ENCODE measurements at places on chromosomes 5 and 9.

- DNase-seq = no peak
Measured at GRCh38 chr9:134833294-134833880, 47.2 kb upstream of the FCN2 start.

GRCh38 chr9:104948277-104948676, 20.3 kb upstream of the ABCA1 start:
- no peak for DNase-seq

DNA sequence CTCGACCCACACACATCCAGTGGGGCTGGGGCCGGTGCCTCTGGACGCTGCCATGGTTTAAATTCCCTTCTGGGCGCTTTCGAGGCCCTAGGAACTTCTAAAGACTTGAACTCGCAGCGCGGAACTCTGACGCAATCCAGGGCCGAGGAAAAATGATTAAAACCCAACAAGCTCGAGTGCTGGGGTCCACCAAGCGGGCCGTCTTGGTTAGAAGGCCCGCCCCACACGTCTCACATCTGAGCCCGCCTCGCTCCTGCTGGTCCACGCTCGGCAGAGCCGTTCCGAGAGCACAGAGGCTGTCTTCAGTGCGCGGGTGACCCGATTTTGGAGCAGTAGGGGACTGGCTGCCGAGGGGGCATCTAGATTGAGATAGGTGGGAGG, 1.5 kb downstream of the CRHBP start:
- DNase-seq = no peak

DNA sequence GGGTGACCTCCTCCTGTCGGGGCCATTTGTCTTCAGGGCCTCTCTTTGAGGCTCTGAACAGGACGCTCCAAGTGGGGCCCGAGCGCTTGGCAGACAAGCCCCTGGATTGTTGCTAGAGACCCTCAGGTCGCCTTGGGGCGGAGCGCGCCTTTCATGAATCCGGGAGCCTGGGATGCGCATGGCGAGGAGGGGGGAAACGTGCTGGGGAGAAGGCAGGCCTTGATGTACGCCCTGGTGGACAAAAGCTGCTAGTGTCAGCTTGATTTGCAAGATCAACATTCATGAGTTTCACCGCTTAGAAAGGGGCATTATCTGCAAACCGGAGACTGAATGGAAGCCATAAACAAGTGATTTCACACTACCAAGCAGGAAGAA, 226.3 kb downstream of the SMARCA2 start:
- DNase-seq = peak; percentile 57

- DNase-seq = peak; percentile 79
Measured at GRCh38 chr9:94002316-94003140, 47.4 kb upstream of the BARX1 start.

- DNase-seq = peak; percentile 75
Measured at GRCh38 chr5:77563475-77563874, 71.4 kb upstream of the WDR41 start.

- DNase-seq = peak; percentile 1
Measured at GRCh38 chr5:150461231-150461630, 11.7 kb upstream of the RPS14 start.

- DNase-seq = no peak
Measured at GRCh38 chr5:35031276-35031675, 16.5 kb downstream of the AGXT2 start.

- no peak for DNase-seq
Measured at GRCh38 chr9:555493-555892, 286.0 kb upstream of the DMRT1 start.

DNA sequence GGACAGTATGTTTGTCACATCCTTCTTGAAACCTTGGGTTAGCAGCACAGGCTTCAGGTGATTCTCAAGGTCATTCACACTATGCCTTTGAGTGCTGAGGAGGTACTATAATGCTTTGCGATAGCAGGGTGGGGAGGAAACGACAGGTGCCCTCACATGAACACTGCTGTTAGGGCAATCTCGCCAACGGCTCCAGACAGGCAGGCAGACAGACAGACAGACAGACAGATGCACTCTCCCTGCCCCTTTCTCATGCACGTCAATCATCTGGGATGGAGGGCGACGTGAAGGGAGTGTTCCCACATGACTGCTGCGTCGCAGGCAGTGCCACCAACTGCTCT, 82.9 kb downstream of the RAPGEF1 start:
- no peak for DNase-seq

GRCh38 chr9:69542058-69542457, 130.1 kb downstream of the APBA1 start:
- peak; percentile 9 for DNase-seq

GRCh38 chr5:1527533-1528205, 3.9 kb upstream of the LPCAT1 start:
- DNase-seq = no peak

DNA sequence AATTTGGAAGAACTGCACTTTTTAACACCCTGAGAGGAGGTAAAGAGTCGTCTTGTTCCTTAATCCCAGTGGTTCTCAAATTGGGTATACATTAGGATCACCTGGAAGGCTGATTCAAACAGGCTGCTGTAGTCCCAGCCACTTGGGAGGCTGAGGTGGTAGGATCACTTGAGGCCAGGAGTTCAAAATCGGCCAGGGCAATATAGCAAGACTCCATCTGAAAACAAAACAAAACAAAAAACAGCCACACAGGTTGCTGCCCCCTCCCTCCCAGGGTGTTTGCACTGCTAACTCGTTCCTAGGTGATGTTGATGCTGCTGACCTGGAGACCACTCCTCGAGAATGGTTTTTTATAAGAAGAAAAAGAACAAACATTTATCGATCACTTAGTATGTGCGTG, 1.5 kb upstream of the TBC1D9B start:
- DNase-seq = no peak

DNA sequence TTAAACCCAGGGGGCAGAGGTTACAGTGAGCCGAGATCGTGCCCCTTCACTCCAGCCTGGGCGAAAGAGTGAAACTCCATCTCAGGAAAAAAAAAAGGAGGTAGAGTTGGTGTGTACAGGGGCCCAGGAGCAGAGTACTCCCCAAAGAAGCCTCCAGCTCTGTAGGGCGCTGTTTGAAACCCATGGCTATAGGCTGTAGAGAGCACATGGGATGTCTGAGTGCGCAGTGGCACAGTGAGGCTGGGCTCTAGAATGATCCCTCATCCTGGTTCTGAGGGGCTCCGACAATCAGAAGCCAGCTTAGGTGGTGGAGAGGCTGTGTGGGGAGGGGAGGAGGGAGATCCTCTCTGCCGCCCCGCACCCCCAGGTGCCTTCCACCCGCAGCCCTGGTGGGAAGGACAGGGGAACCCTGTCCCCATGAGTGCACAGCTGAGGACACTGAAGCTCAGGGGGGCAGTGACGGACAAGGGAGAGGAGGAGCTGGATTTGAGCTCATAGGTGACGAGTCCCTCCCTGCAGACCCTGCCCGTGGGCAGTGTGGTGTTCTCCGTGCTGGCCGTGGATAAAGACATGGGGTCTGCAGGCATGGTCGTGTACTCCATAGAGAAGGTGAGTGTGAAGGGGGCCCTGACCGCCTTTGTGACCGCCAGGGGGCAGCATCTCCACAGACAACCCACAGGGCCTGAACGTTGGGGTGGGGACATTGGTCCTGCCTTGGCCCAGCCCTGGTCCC, 24.6 kb downstream of the CDHR2 start:
- DNase-seq = peak; percentile 34

DNA sequence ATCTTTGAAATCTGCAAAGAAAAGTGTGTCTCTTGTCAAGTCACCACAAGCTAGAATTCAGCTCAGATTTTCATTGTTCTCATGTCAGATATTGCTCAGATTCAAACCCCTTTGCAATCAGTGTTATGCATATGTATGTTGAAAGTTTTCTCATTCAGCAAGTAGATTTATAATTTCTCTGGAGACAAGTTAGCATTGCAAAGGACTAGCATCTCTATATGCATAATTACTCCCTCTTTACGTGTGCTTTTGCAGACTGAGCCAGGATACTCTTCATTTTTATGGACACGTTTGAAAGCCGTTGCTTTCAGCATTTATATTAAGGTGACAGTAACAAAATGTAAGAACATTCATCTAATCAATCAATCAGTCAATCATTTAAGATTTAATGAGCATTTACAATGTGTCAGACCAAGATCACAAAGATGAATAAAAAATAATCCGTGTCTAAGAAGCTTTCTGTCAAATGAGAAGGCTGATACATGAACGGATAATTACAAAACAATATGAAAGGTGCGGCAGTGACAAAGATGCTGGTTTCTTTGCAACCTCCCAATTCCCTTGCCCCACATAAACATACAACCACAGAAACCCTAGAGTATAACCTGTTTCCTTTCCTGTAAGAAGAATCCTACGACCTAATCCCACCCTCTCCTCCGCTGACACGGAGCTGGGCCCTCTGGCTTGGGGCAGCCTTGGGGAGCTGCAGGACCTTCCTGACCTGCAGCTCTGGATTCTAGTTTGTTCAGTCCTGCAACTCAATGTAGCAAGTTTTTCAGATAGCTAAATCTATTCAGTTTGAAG, 14.9 kb downstream of the CFAP95 start:
- no peak for DNase-seq

- peak; percentile 57 for DNase-seq
Measured at GRCh38 chr5:68216245-68217046, 890 bp downstream of the PIK3R1 start.

DNA sequence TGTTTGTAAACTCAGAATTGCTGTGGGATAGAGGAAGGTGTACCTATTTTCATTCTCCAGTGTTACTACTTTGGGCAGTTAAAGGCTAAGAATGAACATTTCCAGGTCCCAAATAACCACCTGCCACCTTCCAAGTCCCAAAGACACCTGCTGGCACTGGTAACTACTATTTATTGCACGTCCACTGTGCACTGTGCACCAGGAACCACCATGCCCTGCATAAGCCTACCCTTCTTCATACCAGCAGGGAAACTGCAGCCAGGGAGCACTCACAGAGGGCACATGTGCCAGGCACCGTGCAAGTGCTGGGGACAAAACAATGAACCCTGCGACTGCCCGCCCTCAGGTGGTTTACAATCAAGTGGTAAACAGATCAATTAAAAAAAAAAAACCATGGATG, 34.9 kb downstream of the RAPGEF1 start:
- no peak for DNase-seq

- no peak for DNase-seq
Measured at GRCh38 chr5:116905885-116906284, 331.3 kb upstream of the SEMA6A start.

GRCh38 chr5:176432707-176433106, 15.5 kb upstream of the FAF2 start:
- DNase-seq = no peak

DNA sequence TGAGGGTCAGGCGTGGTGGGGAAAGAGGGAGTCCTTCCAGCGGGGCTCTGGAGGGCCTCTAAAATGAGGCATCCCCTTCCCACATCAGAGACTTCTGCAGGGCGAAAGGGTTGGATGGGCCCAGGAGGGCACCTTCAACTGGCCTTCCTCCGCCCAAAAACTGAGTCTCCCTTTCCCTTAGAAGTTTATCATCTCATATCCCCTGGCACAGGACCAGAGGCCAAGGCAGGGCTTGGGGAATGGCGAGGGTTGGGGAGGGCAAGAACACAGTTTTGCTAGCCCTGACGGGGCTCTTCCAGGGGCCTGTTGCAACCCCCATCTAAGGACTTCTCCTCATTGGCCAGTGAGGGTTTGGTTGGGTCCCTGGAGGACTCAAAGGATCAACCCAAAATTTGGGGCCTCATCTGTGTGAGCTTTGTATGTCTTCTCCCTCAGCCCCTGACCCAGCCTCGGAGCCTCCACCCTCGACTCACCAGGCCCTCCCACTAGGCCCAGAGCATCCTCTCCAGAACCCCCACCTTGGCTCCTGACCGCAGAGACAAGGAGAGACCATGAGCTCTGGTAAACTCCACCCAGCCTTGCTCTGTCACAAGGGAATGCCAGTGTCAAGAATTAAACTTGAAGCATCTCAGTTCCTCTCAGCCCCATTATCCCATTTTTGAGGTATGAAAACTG, 24.1 kb downstream of the AQP7 start:
- DNase-seq = no peak

DNA sequence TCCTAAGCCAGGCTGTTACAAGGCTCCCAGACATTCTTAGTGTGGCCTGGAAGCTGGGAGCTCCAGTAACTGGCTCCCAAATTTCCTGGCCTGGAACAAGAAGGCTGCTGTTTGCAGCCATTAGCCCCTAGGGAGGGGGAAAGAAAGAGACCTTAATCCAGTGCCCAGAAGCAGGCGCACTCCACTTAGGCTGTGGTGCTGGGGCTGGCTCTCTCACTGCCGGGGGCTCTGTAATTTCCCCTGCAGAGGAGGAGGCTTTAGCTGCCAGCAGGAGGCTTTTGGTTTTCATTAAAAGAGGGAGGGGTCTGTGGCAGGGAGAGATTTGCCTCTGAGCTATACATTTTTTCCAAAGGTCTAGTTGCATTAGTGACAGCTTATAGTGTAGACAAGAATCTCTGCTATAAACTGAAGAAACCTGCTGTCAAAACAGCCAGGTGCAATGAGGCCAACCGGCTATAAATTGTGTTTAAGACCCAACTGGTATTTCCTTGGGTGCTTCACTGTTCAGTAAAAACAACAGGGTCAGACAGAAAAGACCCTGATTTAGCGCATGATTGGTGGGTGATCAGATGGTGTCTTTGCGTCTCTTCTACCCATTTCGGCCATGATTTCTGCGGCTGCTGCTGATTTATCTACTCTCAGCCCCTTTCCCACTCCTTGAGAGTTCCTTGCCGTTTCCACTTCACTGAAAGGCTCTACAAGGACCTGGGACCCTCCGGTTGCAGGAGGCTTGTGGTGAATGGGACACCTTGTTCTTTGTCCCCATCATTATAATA, 254.6 kb downstream of the AOPEP start:
- no peak for DNase-seq

GRCh38 chr5:65034813-65035209, 266.1 kb downstream of the CWC27 start:
- DNase-seq = peak; percentile 3

DNA sequence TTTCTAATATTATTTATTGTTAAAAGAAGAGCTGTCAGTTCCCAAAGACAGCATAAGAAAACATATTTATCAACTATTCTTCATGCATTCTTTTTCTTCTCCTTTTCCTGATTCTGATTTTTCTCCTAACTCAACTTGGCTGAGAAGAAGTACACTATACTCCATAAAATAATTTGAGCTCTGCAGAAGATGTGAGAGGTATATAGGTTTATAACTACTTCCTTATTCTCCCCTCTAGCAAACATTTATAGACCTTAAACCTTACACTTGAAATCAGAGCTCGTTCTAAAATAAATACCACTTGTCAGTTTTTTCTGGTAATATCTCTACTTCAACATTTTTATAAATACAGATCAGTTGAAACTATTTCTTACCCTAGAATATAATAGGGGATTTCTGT, 724.8 kb upstream of the GRAMD2B start:
- DNase-seq = no peak

DNA sequence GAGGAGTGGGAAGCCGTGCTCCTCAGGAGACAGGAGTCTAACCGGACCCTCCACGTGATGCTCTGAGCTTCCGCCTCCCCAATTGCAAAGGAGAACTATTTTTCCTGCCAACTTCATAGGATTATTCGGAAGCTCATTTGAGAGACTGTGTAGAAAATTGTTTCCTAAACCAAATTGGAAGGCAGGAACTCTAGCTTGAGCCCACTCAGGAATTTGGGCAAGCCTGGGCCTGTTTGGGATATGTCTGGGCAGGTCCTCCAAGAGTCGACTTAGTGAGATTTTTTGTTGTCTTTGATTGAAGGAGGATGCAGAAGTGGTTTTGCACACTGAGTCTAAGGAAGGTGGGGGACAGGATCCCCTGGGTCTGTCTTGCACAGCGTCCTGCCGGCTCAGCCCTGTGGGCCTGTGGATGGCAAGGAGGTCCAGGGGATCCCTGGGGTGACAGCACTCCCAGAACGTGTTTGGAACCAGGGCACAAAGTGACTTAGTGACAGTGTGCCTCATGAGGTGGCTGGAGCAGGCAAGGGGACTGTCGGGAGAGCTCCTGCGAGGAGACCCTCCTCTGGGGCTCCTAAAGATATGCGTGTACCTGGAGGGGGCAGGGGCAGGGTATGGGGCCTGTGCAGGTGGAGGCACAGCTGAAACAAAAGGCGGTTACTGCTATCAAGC, 283.3 kb downstream of the NSG2 start:
- peak; percentile 15 for DNase-seq
